ENCODE measurements at places on chromosomes 5 and 9.

DNA sequence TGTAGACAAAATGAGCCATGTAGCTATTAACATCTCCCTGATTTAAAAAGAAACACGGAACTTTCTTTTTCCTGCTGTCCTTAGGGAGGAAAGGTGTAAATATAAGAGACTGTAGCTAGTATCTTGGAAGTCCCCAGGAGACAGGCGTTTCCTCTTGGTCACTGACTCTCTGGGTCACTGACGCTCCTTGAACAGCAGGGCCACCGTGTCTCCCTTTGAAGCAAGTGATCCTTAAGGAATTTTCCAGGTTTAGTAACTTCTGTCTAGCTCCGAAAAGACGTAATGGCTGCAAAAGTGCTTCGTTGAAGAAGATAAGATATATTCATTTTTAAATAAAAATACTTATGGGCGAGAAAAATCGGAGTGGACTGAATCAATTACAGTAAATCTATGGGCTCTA lies 745 bp upstream of the CLTA start:
- no peak for DNase-seq

DNA sequence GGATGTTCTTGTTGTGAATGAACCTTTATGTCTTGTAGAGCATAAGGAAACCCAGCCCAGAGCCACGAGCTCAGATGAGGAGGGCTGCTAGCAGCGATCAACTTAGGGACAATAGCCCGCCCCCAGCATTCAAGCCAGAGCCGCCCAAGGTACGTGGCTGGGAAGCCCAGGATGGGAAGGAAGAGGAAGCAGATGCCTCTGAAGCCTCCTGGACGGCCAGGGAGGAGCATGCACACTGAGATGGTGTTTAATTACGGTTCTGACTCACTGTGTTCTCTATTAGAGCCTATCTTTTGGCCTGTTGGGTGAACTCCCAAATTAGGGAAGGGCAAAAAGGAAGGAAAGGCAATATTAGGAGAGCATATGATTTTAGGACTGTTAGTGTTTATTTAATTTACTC lies 75.3 kb downstream of the TJP2 start:
- DNase-seq = no peak

GRCh38 chr9:96031366-96031824 lies 155.9 kb downstream of the ERCC6L2 start:
- DNase-seq = peak; percentile 82

GRCh38 chr5:143552680-143553079 lies 149.2 kb upstream of the NR3C1 start:
- DNase-seq = no peak

DNA sequence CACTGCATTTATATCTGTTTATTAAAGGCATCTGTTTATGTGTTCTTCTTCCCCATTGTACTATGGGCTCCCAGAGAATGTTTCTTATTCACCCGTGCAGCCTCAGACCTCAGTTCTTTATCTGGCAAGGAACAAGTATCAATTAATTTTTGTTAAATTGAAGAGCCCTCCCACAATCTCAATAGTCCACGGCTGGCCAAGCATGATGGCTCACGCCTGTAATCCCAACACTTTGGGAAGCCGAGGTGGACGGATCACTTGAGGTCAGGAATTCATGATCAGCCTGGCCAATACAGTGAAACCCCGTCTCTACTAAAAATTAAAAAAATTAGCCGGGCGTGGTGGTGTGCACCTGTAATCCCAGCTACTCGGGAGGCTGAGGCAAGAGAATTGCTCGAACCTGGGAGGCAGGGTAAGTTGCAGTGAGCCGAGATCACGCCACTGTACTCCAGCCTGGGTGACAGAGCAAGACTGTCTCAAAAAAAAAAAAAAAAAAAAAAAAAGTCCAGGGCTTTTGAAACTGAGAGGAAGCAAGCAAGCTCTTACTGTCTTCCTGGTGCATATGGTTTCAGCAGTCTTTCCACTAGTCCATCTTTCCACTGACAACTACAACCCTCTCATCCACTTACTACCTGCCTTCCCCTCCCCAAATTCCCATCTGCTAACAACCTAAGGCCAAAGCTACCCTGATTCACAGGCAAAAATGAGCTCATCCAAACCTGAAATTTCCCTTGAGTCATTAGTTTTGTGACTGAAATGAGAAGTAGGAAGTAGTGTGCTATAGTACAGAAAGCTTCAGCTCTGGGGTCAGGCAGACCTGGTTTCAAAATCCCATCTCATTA lies 2.3 kb upstream of the HK3 start:
- DNase-seq = no peak

DNA sequence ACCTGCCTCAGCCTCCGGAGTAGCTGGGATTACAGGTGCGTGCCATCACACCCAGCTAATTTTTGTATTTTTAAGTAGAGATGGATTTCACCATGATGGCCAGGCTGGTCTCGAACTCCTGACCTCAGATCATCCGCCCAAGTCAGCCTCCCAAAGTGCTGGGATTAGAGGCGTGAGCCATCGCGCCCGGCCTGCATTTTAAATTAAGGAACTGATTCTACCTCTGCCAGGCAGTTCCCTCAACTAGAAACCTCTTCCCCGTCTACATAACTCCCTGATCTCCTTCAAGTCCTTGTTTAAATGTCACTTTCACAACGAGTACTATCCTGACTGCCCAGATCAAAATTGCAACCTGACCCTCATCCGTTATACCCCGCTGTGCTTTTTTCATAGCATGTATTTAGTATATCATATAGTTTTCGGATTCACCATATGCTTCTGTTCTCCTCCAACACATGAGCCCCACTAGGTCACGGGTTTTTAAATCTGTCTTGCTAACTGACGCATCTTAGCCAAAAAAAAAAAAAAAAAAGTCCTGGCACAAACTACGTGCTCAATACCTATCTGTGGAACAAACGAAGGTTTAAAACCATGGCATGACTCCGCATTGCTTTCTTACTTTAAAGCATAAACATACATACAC lies 858 bp upstream of the SOWAHA start:
- DNase-seq = peak; percentile 54

GRCh38 chr5:39116344-39117170 lies 42.4 kb upstream of the RICTOR start:
- no peak for DNase-seq

DNA sequence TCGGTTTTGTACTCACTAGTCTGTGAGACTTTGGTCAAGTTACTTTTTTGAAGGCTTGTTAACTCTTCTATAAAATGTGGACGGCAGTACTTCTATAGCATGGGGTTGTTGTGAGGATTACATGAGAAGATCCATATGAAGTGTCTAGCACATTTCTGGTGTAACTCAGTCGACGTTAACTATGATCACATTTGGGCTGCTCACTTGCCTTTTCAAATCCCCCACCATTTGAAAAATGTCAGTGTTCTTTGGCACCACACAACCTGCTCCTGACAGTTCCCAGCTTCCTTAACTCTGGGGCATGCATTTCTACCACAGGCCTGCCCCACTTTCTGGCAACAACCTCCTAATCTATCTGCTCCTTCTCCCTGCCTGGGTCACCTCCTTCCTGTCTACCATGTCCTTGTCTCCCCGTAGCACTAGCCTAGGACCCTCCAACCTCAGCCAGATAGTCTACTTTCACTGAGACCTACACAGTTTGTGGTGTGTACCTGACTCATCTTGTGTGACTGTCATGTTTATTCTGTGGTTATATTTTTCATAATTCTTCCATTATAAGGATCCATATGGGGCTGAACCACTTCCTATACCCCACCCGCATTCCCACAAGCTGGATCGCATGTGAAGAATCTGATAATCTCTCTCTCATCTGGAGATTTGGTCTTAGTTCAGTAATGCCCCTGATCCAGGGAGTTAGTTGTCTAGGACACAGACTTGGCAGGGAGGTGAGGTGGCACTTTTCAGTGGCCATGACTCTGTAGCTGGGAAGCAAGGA lies 30.2 kb upstream of the BASP1 start:
- DNase-seq = no peak

DNA sequence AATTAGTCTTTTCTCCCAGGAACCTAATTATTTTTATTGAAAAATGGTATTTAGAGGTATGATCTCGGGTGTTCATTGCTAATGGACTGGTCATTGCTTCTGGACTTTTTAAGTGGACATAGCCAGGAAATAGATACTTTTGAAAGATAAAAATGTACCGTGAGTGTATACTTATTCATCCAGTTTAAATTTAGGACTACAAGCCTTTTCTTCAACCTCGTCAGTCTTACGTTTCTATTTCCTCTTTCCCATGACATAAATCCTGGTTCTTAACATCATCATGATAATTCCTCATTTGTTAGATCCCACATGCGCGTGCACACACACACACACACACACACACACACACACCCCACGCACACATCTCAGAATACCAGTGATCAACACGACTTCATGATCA lies 15.1 kb downstream of the PDE8B start:
- DNase-seq = no peak

- no peak for DNase-seq
Observed at GRCh38 chr5:129972465-129973141, 68.3 kb downstream of the CHSY3 start.

GRCh38 chr5:144335561-144335960 lies 164.9 kb downstream of the KCTD16 start:
- no peak for DNase-seq
